ENCODE measurements at places on chromosomes 4 and X.

DNA sequence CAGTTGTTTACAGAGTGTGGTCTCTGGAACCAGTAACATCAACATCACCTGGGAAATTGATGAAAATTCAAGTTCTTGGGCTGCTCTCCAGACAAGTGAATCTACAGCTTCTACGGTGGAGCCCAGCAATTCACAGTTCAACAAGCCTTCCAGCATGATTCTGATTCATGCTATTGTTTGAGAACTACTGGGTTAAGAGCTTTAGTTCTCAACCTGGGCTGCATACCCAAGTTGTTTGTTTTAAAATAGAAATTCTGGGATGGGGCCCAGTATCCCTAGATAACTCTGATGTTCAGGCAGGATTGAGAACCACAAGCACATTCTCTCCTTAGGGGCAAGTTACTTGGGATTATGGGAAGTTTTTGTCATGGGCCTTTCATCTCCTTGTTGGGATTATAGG is 37.9 kb upstream of the PGK1 start:
- DNase-seq = no peak

DNA sequence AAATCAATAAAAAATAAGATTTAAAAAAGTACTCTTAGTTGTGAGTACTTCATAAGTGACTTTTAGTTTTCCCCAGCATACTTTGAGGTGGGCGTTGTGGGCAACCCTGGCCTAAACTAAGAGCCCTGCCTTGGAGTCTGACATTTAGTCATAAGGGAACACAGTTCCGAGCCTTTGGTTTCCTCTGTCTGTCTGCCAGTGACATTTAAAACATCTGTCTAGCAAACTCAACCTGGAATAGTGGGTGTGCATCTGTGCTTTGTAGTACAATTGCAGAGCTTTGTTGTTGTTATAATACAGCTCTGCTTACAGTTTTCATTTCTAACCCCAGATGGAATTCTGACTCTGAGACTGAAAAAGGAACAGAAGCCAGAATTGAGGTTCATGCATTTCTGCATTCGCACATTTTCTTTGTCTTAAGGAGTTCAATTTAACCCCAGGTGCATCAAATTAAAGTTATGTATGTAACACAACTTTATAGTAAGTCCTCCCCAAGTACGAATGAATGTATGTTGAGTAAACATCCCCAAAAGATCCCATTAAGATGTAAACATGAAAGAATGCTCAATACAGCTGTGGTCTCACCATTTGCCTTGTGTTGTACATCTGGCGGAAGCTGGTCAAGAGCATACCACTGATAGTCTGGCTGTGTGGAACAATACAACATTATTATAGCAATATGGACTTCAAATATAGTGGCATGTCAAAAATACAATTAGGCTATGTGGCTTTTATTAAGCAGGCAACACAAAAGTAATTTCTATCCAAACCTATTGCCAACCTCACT is 25.9 kb downstream of the TNIP3 start:
- no peak for DNase-seq

DNA sequence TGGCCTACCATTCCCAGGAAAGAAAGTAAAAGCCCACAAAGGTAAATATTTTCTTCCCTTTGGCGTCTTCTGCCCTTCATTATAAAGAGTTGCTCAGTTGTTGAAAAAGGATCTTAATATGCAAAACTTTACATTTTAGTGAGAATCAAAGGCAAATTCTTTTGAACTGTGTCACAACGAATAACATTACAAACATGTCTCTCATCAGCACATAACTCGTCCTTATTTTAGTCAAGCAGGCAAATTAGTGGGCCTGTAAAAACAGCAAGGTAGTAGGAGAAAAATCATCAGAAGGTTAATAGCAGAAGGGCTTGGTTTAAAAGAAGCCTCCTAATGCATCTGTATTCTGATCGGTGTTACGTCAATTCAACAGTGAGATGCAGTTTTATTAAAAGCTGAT is 647.3 kb upstream of the DIPK2B start:
- DNase-seq = no peak

DNA sequence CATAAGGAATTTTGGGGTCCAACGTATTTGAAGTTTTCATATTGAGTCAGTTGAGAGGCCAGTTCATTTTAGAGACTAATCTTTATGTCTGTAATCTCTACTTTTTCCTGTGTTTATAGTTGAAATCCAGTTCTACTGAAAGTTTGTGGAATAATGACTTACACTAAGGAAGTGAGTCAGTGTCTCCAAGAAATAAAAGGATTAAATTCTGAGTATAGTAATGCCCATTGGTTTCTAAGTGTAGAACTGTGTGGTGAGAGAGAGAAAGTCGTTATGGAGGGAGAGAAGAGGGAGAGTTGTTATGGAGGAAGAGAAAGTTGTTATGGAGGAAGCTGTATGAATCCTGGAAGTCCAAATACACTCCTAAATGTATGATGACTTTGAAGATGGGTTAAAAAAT is 264.6 kb upstream of the HAND2 start:
- no peak for DNase-seq

DNA sequence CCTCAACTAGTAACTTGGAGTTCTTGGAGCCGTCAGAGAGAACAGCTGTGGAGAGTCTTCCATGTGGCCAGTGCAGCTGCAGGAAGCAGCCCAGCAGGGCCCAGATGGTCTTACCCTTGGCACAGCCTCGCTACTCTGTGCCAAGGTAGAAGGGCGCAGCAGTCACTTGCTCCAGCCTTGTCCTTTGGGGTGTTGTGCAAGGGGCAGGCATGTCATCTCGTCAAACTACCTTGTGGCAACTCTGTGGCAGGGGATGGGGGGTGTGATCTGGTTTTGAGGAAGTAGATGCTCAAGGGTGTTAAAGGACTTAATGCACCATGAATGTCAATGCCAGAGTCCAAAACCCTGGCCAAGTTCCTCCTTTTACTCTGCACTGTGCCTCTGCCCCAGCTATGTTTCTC is 34.2 kb upstream of the TBC1D14 start:
- DNase-seq = peak; percentile 100

All from NB4 (cell line).